Fibroblast of villous mesenchyme (primary cell): ENCODE measurements at places on chromosomes 3 and 15. TPM values are rescaled to one million over a fixed set of nuclear protein-coding genes. Genes with fewer than 3 reads are reported as not detected.

- no peak for DNase-seq
Observed at GRCh38 chr3:119571688-119572087, 7.6 kb upstream of the ADPRH start.

DNA sequence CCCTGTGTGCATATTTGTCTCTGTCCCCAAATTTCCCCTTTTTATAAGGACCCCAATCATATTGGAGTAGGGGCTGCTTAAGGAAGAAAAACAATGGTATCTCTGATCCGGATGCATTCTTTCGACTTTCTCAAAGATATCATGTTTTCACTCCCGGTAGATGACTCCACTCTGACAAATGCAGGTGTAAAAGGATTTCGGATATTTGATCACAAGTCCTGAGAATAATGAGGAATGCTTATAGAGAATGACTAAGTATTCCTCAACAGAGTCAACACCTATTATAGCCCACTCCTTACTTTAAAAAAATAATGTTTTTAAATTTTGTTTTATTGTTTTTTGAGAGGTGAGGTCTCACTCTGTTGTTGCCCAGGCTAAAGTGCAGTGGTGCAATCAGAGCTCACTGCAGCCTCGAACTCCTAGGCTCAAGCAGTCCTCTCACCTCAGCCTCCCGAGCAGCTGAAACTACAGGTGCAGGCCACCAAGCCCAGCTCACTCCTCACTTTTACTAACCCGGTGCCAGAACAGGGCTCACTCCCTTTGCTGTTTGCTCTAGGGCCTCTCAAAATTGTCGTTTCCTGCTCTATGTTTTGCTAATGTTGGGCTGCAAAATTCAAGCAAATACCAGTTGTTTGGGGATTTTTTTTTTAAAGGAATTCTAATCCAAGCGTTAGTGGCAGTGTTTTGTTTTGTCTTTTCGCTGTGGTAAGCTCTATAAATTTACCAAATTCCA lies 24.6 kb downstream of the COL8A1 start:
- no peak for DNase-seq

DNA sequence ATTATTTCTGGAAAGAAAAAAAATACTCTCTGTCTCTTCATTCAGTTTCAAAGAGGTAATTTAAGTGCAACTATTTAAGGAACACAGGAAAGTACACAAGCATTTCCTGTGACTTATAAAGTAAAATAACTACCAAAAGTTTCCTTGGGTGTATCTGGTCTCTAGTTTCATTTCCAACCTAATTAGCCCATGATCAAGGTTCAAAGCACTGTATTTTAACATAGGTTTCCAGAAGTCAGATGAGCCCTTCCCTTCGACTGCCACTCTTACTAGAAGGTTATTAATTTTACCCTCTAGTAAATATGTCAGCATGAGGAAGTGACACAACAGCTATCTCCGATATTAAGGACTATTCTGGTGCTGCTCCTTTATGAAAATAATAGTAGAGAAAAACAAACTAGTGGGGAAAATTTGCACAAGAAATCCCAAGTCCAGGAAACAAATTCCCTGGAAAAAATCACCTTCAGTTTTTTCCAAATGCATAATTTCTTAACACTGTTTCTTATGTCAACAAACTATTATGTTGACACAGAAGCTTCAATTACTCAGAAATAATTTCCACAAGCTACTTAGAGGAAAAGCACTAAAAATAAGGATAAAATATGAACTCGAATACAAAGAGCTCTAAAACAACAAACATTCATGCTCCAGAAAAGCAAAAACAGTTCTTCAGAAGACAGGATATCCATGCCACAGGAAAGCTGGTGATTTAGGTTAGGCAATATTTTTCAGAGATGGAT lies 35.3 kb downstream of the CCPG1 start:
- DNase-seq: no peak

- no peak for DNase-seq
Observed at GRCh38 chr3:45868213-45868612, 18.1 kb upstream of the CCR9 start.

DNA sequence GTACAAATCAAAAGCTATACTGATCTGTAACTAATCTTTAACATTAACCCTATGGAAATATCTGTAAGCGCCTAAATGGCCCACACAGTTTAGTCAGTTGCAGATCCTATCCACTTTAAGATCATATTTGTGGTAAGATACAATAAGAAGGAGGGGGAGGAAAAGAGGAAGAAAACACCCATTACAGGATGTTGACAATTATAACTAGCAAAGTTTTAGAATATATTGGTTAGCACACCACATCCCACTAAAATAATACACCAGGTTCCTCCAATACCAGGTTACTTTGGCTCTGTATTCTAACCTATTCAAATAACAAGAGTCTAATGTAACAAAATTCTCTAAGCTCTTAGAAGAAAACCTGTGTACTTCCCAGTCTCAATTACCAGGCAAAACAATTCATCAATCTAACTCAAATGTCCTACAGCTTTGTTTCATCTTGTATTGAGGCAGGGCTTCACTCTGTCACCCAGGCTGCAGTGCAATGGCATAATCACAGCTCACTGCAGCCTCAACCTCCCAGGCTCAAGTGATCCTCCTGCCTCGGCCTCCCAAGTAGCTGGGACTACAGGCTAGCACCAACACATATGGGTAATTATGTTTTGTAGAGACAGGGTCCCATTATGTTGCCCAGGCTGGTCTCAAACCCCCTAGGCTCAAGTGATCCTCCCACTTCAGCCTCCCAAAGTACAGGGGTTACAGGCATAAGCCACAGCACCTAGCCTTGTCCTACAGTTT lies 4.2 kb downstream of the SLC4A7 start:
- DNase-seq: no peak

GRCh38 chr3:76664816-76665215 lies 375.1 kb upstream of the ROBO2 start:
- no peak for DNase-seq

GRCh38 chr3:42678447-42678846 lies 6.9 kb upstream of the KLHL40 start:
- no peak for DNase-seq

GRCh38 chr15:86432861-86433260 lies 353.2 kb downstream of the AGBL1 start:
- DNase-seq: no peak

DNA sequence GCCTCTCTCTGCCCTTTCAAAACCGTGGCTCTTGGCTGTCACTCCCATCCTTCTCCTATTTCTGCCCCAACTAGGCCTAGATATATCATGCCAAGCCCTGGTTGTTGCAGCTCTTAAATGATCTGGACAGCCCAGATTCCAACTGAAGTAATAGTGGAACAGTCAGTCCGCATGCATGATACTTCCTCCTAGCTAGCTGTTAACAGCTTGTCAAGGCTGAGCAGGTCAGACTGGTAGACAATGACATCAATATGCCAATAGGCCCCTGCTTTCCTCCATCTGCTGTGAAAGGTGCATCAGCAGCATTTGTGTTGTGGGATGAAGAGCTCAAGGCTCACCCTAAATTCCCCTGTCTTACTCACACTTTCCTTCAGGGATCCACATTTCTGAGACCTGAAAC lies 527.7 kb upstream of the TGFBR2 start:
- DNase-seq: no peak

- no peak for DNase-seq
Observed at GRCh38 chr3:126714921-126715320, 10.9 kb downstream of the CHCHD6 start.

- DNase-seq: peak; percentile 83
Observed at GRCh38 chr15:95086531-95087252, 855.3 kb downstream of the MCTP2 start.

CTXN2 gene
- total RNA-seq: not detected in 2 replicates

DUOXA1 gene
- not detected in 2 replicates for total RNA-seq

DHX36 gene
- total RNA-seq: 34.1 and 57.4 TPM in 2 replicates

ADAMTSL3 gene
- total RNA-seq: under 0.01 TPM in 2 replicates
